ENCODE measurements at places on chromosomes 3 and 15.

GRCh38 chr3:194109192-194109863, 26.6 kb upstream of the HES1 start:
- no peak for DNase-seq

- DNase-seq: no peak
Observed at GRCh38 chr3:37713818-37714204, 147.9 kb upstream of the CTDSPL start.

GRCh38 chr3:155078711-155079467, 1.2 kb upstream of the MME start:
- DNase-seq: no peak

DNA sequence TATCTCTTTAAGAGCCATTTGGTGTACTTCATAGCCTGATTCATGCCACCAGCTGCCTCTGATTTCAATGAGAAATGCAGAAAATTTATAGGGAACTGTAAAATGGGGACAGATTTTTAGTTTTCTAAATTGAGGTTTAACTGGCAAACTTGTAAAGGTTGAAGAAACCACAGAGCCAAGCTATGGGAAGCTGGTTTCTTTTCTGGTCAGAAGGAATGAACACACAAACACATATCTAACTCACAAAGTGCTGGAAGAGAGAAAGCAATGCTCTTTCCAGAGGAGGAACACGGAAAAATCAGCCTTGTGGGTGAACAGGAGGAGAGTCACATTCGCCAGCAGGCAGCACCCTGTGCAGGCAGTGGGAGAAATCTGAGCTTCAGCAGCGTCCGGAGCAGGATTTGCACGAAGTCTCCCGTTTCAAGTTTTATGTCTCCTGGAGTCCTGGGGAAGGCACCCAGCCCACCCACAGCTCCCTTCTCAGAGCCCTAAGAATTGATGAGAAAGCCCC, 481 bp downstream of the MASP1 start:
- no peak for DNase-seq

DNA sequence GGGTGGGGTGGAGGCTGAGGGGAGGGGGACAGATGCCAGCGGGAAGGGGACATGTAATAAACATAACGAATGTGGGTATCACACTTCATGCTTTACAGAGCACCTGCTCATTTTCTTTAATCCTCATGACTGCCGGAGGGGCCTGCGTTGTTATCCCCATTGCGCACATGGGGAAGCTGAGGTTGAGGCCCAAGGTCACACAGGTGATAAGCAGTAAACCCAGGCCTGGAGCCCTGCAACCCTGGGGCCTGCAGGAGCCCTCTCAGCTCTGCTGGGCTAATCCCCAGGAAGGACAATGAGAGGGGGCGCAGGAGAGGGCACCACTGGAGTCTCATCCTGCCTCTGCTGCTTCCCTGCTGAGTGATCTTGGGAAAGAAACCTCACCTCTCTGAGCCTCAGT, 64.3 kb downstream of the MEGF11 start:
- no peak for DNase-seq

DNA sequence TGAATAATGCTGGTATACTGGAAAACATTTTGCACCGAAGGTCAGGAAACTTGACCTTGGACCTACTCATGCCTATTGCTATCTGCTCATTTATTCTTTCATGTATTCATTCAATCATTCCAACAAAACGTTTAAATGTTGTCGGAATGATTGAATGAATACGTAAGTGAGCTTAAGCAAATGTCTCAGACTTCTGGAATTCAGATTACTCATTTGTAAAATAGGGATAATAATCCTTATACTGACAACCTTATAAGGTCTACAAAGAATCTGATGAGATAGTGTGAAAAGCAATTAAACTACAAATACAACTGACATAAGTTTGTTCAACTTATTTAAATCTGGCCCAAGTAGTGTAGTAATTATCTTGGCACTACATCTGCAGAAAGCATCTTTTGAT, 288.7 kb downstream of the WDR72 start:
- DNase-seq: no peak

DNA sequence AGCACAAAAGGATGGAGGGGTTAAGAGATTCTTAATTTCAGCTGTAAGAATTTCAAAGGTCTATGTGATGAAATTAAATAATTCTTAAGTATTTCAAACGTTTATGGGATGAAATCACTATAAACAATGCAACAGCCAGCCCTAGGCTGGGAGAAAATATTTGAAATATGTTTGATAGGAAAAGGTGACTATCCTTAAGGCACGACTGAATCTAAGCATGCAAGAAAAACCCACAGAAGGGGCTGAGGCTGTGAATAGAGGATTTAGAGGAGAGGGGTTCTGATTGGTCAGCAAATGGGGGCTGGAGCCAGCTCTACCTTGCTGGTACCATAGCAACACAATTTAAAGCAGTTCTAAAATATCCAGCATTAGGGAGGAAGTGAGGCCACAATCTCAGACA, 220.8 kb upstream of the ATP10A start:
- no peak for DNase-seq

GRCh38 chr3:160006282-160007163, 17.9 kb downstream of the IL12A start:
- no peak for DNase-seq

DNA sequence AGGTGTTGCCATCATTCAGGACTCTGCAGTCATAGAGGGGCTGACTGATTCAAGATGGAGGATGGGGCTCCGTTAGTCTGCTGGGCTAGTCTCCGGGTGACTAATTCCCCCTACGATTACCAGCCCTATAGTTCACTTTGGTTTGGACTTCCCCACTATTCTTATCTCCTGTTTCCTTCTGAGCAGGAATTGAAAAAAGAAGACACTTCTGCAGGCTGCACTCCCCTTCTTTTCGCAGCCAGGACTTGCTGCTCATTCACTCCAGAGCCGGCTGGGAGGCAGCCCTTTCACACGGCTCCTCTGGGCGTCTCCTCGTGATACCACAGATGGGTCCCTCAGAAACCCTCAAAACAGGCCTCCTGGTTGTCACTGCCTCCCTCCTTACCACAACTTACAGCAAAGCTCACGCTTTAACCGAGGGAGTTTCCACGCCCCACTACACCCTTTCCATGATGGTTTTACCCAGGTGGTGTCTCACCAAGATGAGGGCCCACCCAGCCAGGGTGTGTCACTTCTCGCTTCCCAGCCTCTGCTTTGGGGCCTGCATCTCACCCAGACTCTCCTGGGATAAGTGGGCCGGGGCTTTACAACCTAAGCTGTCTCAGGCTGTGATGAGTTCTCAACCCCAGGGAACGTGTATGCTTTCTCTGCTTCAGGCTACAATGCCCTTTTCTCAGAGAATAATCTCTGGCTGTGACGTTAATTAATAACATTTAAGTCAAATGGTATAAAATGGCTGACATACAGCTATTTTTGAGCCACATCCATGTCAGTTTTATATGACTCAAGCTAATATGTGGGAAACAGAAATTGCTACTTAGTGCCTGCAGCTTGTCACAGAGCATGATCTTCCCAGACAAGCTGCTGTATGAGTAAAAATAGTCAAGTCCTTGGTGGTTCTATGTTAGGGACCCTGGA, 11.9 kb downstream of the CX3CR1 start:
- peak; percentile 91 for DNase-seq

- no peak for DNase-seq
Observed at GRCh38 chr15:56184516-56184915, 59.2 kb downstream of the RFX7 start.

- no peak for DNase-seq
Observed at GRCh38 chr3:114178770-114179368, at the start of gene DRD3. Gene DRD3 (minus strand): TSS chr3:114179052. CDS start chr3:114171992, 7,060 bp downstream.

- no peak for DNase-seq
Observed at GRCh38 chr3:13051066-13051465, 22.2 kb downstream of the IQSEC1 start.

DNA sequence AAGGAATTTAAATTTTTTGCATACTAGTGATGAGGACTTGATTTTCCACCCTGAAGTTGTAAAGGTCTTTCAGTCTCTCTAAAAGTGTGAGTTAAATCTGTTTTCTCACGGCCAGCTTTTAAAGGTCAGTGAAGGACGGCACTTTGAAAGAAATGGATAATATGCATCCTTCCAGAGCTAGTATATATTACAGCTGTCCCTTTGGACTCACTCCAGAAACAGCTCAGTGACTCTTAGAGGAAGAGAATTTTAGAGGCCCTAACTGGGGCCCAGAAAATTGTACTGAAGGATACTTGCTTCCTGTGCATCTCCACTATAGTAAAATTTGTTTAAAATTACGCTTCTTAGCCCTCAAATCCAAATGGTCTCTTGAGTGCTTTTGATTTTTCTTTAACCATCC, 41.6 kb downstream of the PIK3CA start:
- no peak for DNase-seq

DNA sequence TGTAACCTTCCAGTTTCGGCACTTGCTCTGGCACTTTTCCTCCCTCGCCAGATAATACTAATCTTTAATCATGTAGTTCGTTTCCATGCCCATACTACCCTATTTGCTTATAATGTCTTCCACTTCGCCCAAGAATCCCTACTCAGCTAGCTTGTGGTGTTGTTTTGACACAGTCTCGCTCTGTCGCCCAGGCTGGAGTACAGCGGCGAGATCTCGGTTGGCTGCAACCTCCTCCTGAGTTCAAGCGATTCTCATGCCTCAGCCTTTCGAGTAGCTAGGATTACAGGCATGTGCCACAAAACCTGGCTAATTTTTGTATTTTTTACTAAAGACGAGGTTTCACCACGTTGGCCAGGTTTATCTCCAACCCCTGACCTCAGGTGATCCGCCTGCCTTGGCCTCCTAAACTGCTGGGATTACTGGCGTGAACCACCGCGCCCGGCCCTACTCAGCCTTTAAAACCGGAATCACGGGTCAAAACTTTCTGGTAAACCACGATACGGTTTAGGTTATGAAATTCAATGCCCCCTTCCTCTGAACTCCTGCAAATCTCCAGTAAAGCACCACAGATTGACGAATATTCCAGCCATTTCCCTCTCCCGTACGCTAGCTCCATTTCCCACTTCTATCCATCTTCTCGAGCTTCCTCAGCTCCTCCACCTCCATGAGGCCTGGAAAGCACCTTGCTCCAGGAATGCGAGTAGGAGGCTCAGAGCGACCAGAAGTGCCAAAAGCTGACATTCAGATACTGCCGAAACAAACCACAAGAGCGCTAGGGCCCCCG, 878 bp upstream of the RAD51 start:
- peak; percentile 39 for DNase-seq

- no peak for DNase-seq
Observed at GRCh38 chr3:187888701-187889100, 143.4 kb upstream of the BCL6 start.

- DNase-seq: no peak
Observed at GRCh38 chr3:190096345-190096744, 24.4 kb downstream of the P3H2 start.

DNA sequence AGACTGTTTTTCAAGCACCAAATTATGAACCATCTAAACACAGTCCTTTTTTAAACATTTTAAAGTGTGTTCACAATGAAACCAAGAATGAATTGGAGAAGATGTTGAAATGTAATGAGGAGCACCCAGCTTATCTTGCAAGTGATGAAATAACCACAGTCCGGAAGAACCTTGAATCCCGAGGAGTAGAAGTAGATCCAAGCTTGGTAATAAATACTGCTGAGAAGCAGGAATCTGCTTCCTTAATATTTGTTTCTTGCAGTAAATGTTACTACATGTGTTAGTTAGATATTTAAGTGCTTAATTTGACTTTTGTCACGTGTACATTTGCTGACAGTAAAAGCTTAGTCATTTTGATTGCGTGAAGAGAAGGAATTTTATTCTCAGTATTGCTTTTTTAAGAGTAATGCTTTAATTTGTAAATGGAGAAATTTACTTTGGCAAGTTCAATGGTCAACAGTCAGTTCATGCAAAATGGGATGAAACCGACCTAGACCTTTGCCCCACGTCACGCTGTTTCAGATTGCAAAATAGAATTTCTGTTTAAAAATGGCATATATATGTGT, 69.8 kb downstream of the OPA1 start:
- no peak for DNase-seq

DNA sequence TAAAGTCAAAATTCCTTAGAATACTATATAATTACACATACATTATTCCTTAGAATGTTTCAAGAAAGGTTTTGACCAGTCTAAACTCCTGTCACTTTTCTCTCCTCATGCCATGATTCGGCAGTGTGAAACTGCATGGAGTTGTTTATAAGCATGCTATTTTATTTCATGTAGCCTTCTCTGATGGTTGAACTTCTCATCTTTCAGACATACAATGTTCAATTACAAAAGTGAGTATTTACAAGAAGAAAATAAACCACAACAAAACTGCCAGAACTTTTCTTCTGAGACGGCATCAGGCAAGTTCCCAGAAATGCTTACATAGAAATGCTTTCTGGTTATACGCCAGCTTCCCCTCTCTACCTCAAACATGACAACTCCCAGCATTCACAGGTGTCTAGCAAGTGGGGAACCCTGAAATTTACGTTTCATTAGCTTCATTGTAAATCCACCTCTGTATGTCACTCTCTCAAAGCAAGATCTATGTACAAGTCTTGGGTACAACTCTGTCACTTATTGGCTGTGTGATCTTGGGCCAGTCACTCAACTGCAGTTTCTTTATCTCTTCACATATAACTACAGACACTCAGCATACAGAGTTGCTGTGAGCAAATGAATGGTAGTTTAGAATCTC, 42.7 kb downstream of the HDGFL3 start:
- DNase-seq: no peak

DNA sequence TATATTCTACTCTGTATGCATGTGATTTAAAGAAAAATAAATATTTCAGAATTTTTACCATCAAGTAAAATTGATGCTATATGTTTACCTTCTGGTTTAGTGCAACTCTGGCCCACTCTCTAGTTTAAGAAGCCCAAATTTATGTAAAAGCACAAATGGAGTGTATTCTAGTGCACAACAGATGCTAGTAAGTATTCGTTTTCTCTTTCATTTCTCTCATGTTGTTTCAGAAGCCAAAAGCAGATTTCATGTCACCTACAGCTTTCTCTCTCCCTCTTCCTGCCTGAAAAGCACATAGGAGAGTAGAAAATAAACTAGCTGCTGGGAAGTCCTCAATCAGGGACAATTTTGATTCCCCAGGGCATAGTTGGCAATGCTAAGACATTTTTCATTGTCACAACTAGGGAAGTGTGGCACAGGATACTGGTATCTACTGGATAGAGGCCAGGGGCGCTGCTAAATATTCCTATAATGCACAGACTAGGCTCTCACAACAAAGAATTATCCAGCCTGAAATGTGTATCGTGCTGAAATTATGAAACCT, 147.4 kb upstream of the ARHGEF26 start:
- DNase-seq: no peak

Data from T-helper 2 cell (primary cell).